Umbilical cord (tissue), 2 donors: ENCODE measurements at places on chromosomes 2 and 18.

- no peak for DNase-seq
Measured at GRCh38 chr2:68912111-68912510, 40.6 kb downstream of the GKN2 start.

- no peak for DNase-seq
Measured at GRCh38 chr2:136118819-136119716, 1.1 kb upstream of the CXCR4 start.

DNA sequence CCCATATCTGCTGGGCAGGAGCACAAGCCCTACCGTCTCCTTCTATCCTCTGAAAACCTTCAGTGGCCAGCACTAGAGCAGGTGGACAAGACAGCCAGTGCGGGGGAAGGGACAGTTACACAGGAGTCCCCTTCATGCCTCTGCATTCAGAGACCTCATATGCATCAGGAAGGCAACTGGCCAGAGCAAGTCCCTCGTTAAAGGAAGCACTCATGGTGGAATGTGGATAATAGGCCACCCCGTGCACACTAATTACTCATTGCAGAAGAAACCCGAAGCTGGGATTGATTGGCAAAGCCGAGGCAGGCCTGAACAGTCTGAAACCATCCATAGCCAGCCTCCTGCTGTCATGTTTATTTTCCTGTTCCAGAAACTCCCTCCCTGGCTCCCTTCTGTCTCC lies 11.2 kb downstream of the KIAA2012 start:
- no peak for DNase-seq

DNA sequence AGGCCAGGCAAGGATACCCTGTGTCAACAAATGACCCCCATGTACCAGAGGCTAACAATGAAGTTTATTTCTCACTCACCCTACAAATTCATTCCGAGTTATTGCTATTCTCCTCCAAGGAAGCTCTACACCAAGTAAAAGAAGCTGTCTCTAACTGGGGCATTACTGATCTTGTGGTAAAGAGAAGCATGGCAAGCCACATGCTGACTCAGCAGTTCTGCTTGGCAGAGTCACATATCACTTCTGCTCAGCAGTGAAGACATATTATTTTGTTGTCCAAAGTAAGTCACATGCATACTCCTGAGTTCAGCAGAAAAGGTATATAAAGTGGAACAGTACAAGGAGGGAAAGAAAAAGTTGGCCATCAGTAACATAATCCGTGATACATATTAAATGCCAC lies 315.8 kb downstream of the GULP1 start:
- no peak for DNase-seq

GRCh38 chr2:151161821-151162551 lies 99.7 kb downstream of the RBM43 start:
- DNase-seq: peak; percentile 86

DNA sequence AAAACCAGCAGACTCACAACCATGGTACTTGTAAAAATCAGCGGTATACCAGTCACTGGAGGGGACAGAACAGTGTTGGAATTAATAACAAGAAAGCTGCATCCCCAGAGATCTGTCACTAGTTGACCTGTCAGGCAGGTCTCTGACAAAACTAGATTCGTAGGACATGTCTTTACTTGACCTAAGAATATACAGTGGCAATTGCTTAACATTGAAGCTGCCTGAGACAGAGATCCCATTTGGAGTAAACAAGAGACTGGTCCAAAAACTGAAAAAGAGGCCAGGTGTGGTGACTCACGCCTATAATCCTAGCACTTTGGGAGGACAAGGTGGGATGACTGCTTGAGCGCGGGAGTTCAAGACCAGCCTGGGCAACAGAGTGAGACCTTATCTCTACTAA lies 7.2 kb upstream of the SS18 start:
- DNase-seq: no peak
